DMS153 (cell line): ENCODE measurements at places on chromosomes 2 and 18.

DNA sequence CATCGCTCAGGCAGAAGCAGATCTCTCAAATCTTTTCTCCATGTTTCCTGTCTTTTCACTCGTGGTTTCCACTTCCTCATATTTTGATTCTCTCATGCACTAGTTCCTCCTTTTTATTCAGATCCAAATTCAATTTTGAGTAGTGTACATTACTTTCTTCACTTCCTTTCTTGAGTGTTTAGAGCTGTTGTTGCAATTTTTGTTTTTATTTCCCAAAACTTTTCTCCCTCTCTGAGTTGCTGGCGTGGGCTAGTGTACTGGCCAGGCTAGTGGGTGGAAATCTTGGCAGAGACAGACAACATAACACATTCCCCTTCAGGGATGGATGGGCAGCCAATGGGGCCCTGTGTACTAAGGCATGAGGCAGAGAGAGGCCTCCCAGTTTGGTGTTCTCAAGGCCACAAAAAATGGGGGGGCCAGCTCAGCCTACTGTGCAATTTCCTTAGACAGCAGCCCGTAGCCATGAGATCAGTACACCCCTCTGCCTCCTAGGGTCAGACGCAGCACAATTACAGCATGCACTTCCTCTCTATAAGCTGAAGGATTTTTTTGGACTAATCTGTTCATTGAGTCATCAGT, 145.1 kb upstream of the PID1 start:
- DNase-seq: no peak

GRCh38 chr2:66903745-66904465, 469.0 kb downstream of the MEIS1 start:
- no peak for DNase-seq

GRCh38 chr2:197575987-197576386, 60.1 kb downstream of the MOB4 start:
- DNase-seq: no peak

DNA sequence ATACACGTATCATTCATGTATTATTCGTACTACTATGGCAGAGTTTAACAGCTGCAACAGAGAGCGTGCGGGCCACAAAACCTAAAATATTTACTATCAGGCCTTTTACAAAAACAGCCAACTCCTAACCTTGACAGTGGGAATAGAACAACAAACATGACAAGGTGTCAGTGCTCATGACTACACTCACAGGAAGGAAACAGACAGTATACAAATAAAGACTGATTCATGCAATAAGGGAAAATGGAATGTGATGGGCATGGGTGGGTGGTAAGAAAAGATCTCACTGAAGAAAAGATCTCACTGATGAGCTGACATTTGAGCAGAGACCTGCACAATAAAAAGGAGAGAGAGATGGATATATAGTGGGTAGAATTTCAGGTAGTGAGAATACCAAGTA, 347.8 kb downstream of the ALK start:
- DNase-seq: no peak

DNA sequence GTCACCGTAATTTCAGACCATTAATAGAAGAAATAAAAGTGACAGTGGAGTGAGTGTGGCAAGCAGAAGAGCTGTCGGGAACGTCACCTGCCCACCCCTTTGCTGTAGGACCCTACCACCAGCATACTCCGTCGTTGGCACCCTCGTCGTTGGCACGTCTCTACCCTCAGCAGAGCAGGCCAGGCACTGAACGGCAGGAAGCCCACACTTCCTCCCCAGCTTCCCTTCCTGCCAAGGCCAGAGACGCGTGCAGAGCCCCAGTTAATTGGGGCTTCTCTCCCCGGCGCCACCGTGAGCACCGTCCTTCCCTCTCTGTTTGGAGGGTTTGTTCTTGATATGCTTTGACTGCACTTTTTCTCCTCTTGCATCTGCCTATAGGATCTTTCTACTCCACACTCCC, 27.0 kb upstream of the NFATC1 start:
- no peak for DNase-seq

DNA sequence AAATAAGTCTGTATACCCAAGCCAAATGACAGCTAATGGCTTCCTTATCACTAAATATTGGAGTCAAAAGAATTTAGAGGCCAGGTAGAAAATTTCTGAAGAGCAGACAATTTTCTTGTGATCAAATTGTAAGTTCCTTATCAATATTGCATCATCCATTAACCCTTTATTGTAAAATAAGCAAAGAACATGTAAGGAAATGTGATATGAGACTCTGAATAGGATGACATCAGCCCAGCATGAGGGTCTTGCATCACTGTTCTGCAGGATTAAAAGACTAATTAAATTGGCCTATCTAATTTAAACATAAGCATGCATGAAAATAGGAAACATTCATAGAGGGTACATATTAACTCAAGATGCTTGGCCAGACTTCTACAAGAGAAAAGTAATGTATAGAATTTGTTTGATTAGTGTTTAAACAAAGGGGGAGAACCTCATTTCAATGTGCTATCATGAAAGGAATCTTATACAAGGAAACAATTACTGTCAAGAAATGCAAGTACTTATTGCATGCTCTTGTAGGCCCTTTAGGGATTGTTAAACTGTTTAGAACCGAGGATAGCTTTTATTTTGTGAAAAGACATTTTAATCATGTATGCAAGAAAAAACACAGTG, 302.9 kb downstream of the PRKCE start:
- DNase-seq: no peak
